ENCODE measurements at places on chromosomes 11 and 22.

- DNase-seq, result peak; percentile 33
These were observed 168.5 kb downstream of the ARHGAP42 start for GRCh38 chr11:100855466-100856067.

- no peak for DNase-seq
These were observed 79.9 kb upstream of the PRR5 start for GRCh38 chr22:44622147-44622427.

GRCh38 chr11:44630511-44631210 is 65.2 kb downstream of the CD82 start:
- DNase-seq, result no peak

GRCh38 chr22:19648419-19648929 is 65.8 kb upstream of the SEPTIN5 start:
- DNase-seq, result no peak

GRCh38 chr11:59727426-59727825 is 13.8 kb upstream of the OR10V1 start:
- DNase-seq, result no peak

- no peak for DNase-seq
These were observed 4.9 kb downstream of the MRGPRX3 start for GRCh38 chr11:18137186-18137800.

DNA sequence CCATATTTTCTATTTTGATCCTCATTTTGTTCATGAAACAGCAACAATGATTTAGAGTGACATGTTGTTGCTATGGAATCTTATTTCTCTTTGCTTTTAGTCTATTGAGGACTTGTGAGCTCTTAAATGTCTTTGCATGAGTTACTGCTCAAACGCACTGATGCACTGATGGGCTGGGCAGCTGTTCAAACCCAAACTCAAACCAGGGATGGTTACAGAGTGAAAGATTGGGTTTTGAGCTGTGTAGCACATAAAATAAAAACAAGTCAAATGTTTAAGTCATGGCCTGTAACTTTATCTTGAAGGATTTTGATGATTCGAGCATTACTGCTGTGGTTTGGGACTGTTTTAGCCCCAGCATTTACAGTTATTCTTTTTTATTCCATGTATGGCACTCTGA is 20.1 kb upstream of the NCAM1 start:
- no peak for DNase-seq

DNA sequence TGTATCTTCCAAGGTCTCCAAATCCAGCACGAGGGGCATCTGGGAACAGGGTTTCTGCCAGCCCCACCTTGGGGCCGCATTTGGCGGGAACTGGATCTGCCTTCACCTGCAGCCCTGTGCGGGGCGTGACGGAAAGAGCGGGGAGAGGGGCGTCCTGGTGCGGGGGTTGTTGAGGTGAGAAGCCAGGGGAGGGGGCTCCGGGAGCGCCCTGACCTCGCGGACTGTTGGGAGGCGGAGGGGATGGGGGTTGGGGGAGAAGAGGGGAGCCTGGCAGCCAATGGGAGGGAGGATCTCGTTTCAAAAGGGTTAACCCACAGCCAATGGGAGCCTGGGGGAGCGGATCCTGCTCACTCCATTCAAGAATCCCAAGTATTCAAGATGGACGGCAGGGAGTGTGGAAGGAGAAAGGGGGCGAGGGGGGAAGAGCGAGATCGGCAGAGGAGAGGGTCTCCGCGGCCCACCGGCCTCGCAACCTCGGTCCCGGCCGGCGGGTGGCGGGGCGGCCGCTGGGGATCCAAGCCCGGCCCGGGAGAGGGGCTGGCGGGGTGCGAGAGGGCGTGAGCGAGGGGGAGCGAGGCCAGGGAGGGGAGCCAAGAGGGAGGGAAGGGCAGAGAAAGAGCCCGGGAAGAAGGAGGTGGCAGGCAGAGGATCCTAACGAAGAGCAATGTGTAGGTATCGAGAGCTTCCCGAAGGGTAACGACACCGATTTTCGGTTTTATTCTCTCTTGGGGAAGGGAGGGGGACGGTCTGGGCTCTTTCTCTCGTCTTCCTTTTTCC is 11.5 kb downstream of the YPEL4 start:
- peak; percentile 81 for DNase-seq

GRCh38 chr22:32823024-32823730 is 21.7 kb downstream of the TIMP3 start:
- DNase-seq, result no peak

- peak; percentile 92 for DNase-seq
These were observed 92.3 kb upstream of the PARVA start for GRCh38 chr11:12285106-12285505.

GRCh38 chr11:40291329-40291728 is 1168.1 kb downstream of the LRRC4C start:
- DNase-seq, result no peak

DNA sequence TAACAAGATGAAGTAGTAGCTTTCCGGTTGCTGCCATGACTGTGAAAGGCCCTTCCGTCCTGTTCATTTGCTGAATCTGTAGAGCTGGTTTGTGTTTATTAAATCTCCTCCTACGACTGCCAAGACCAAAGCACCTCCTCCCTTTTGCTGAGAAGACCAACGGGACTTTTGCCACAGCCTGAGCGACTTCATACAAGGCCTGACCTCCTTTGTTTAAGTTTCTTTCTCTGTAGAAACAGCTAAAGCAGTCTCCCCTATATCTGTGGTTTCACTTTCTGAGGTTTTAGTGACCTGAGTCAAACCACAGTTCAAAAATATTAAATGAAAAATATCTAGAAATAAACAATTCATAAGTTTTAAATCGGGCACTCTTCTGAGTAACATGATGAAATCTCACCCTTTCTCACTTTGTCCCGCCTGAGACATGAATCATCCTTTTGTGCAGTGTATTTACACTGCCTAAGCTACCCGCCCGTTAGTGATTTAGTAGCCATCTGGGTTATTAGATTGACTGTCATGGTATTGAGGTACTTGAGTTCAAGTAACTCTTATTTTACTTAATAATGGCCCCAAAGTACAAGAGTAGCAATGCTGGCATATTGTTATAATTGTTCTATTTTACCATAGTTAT is 119.1 kb upstream of the LRRC4C start:
- DNase-seq, result no peak

DNA sequence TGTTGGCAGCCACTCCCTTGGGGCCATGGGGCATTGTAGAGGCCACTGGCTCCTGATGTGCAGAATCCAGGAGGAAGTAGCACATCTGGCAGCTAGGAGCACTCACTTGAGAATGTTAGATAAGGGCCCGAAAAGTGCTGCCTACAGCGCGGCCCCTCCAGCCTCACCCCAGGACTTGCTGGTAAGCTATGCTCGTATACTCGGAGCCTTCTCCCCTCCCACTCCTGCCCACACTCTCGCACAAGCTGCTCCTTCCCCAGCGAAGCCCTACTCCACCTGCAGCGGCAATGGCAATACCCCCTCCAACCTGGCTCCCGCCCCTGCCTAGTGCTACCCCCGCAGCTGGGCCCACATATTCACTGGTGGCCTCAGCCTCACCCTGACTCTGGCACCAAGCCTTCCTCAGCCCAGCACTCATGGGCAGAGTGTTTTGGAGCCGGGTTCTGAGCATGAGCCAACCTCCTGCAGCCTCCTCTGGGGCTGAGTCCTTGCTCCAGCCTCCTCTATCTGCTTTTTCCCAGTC is 47.7 kb downstream of the PDE2A start:
- no peak for DNase-seq

DNA sequence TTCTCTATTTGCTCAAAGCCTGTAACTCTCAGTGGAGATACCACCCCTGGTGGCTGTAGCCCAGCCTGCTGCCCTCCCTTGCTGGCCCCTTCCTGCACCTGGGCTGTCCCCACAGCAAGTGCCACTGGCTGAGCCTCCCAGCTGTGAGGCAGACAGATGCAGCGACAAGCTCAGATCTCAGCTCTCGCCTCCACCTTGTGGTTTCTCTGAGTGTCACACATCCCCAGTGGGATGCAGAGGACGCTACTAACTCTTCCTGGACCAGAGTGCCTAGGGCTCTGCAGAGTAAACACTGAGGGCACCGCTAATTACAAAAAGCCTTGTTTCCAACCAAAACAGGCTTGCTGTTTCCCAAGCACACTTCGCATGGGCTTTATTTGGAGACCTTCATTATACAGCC is 8.9 kb downstream of the YPEL1 start:
- no peak for DNase-seq

GRCh38 chr11:47641600-47642098 is 710 bp downstream of the MTCH2 start:
- no peak for DNase-seq

DNA sequence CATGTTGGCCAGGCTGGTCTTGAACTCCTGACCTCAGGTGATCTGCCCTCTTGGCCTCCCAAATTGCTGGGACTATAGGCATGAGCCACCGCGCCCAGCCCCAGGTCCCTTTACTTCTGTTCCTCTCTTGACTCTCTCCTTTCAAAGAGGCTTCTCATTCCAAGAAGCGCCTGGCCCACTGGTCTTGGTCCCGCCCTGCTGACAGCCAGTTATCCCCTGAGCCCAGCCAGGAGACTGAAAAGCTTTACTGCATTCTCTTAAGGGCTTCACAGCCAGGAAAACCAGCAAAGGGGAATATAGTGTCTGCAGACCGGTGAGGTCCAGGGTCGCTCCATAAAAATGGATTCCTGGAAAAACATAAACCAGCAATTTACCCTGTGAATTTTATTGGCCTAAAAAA is 68.3 kb downstream of the NFAM1 start:
- no peak for DNase-seq

DNA sequence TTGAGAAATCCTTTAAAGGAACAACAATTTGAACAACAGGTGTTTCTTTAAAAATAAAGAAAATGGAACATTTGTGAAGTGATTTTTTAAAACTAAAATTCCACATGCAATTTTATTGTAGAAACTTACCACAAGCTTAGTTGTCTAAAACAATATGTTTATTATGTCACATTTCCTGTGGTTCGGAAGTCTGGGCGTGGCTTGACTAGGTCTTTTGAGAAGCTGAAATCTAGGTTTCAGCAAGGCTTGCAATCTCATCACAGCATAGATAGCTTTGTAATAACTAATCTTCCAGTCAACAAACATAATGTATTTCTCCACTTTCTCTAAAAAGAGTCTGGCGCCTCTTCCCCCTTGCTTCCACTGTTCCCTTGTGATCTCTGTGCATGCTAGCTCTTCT is 27.0 kb downstream of the MS4A6A start:
- no peak for DNase-seq

DNA sequence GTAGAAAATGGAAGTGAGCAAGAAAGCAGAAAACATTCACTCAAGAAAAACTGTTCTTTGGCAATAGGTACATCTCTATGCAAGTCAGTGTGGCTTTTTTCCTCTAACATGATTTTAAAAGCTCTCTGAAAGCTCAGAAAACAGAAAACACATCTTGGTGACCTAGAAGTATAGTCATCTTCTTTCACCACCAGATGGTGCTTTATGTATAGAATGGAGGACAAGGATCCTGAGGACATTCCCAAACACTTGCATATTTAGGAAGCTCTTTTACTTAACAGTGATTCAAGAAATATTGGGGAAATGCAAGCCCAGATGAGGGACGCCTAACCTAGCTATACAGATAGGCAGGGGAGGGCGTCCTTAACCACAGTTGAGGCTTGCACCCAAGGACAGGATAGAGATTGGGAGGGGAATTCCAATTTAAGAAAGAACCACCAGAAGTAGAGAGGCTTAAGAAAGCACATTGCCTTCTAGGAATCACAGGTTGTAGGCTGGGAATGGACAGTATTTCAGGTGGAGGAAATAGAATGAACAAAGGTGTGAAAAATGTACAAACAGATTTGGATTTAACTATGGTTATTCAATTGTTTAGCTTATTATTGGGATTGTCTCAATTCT is 13.8 kb upstream of the CCDC81 start:
- DNase-seq, result peak; percentile 43

- no peak for DNase-seq
These were observed at the start of gene PRRG4 for GRCh38 chr11:32829680-32830412. Gene PRRG4, plus strand, starts transcription at chr11:32829927. Its CDS starts 603 bp downstream, at chr11:32830530.

- no peak for DNase-seq
These were observed 807 bp upstream of the ZNF74 start for GRCh38 chr22:20392983-20393704.

GRCh38 chr11:46978005-46978491 is 41.5 kb downstream of the CSTPP1 start:
- no peak for DNase-seq

DNA sequence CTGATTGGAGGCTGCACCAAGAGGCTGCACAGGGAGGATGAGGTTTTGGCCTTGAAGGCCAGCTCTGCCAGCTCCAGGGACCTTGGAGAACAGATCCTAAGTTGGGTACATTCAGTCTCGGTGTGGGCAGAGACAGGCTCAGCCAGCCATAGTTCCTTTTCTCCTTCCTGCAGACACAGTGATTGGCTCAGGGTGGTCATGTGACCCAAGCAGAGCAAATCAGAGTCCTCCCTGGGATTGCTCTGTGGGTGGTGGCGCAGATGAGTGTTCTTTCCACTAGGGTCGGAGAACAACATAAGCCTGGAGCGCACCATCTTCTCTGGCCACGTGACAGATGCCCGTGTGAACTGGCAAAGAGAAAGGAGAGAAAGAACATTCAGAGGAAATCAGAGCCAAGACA is 47.1 kb upstream of the CCND1 start:
- DNase-seq, result no peak

DNA sequence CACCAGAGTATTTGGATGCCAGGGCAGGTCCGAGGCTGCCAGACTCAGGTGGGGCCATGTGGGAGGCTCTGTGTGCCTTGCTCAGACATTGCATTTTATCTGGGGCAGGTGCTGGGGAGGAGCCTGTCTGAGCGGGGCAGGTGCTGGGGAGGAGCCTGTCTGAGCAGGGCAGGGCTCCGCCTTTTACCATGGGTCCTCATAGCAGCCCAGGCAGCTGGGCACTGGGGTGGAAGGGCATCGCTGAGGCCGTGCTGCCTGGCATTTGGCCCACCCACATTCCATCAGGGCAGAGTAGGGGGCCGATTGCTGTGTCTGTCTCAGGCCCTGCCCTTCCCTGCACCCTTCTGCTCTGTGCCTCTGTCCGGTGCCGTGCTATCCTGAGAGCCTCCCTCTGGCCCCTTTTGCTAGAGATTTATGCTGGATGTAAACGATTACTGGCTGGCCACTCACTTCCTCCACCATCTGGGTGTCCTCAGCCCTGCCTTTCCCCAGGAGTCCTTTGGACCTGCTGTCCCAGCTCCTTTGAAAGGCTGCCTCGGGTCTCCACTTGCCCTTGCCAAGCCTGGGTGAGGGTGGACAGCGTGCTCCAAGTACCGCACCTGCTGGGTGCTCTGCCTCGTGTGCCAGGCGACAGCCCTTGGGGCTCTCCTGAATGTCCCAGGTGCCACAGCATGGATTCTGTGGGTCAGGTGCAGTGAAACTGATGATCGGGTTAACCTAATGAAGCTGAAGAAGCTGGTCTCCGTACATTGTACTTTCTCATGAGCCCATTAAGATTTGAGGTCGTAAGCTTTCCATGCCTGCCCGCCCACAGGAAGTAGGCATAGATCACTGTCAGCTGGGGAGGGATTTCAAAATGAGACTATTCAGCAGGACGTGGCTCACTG is 281.6 kb downstream of the TBC1D22A start:
- no peak for DNase-seq

DNA sequence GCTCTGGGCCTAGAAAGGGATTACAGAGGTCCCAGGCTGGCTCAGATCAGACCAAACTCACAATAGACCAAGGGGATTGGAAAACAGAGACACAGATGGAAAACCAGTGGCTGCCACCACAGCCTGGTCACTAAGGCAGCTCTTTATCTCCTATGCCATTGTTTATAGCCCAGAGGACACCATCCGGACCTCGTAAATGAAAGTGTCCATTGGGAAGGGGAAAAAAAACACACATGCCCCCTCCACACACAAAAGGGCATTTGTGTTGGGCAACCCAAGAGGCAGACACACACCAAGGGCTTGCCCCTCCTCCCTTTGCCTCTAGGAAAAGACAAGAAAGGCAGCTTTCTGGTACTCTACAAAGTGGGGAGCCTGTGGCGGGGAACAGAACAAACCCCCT is 85.9 kb downstream of the GAB2 start:
- DNase-seq, result no peak
